ENCODE measurements at places on chromosomes 11 and 22.

GRCh38 chr11:117613521-117613920 lies 183.5 kb downstream of the DSCAML1 start:
- no peak for DNase-seq

DNA sequence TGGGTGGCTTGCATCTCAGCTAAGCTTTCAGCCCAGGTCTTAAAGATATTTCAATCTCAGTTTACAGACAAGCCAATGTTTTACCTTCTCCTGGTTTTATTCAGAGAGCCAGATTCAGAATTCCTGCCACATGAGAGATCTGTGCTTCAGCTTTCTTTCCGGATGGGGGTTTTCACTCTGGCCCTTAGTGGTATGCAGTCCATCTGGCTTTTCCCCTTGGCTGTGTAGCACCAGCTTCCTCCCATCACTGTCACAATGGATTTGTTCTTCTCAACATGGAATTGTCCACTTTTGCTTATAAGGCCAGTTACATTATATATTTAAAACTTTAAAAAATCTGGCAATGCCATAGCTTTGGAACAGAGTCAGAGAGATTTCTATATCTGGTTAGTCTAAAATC lies 303.9 kb downstream of the ETS1 start:
- DNase-seq: no peak

GRCh38 chr11:76666408-76666807 lies 4.1 kb downstream of the LRRC32 start:
- DNase-seq: no peak

GRCh38 chr22:30868663-30869385 lies 99.8 kb downstream of the MORC2 start:
- no peak for DNase-seq

DNA sequence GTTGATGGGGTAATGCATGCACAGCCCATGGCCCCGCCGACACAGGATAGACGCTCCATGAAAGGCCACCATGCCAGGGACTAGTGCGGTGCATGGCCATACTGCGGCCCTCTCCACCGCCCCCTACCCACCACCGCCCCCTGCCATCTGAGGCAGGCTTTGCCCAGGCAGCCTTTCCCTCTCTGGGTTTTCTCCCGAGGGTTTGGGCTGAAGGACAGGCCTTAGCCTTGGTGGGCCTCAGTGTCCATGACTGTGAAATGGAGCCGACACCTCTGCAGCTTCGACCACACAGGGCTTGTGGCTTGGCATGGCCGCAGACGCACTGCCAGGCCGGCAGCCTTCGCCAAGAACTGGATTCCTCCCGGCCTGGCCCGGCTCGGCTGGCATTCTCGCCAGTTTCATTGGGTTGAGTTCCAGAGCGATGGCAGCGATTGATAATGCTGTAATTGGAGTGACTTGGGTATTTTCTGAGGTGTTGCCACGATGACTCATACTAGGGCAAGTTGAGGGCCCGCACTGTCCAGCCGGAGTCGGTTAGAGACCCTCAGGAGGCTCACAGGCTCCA lies 111.3 kb downstream of the WNT7B start:
- no peak for DNase-seq

DNA sequence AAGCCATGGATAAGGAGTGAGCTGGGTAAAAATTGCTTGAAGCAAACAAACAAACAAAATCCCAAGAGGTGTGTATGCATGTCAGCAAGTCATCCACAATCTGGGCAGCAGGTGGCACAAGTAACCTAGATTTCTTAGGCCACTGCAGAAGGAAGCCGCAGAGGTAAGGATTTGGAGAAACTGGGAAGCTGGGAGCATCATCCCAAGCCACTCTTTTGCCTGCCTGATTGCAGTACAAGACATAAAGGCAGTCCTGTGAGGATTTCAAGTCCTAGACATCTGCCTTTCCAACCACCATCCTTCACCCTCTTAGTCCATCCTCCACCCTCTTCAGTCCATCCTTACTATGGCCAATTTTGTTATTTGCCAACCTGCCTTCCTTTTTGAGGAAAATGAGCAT lies 67.2 kb upstream of the BMAL1 start:
- DNase-seq: peak; percentile 49

DNA sequence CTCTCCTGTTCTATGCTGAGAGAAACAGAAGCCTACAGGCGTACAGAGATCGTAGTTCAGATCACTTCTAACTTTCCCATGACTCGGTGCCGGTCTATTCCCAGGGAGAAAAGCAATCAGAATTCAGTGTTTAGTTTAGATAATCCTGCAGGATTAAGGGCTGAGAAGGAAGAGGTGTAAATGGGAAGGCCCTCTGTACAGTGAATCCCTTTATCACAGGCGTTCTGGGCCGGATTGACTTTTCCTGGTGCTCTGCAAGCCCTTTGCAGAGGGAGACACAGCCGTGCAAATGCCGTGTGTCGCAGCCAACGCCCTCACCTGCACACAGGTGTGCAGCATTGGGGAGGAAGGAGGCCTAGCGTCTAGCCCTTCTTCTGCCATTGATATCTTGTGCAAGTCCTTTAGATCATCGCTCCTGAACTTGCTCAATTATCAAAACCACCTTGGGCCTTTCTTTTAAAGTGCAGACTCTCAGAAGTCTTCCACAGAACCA lies 90.6 kb downstream of the DSCAML1 start:
- DNase-seq: no peak

GRCh38 chr11:80420374-80420773 lies 979.5 kb upstream of the TENM4 start:
- no peak for DNase-seq

GRCh38 chr11:95816037-95816436 lies 25.7 kb downstream of the CEP57 start:
- DNase-seq: no peak

DNA sequence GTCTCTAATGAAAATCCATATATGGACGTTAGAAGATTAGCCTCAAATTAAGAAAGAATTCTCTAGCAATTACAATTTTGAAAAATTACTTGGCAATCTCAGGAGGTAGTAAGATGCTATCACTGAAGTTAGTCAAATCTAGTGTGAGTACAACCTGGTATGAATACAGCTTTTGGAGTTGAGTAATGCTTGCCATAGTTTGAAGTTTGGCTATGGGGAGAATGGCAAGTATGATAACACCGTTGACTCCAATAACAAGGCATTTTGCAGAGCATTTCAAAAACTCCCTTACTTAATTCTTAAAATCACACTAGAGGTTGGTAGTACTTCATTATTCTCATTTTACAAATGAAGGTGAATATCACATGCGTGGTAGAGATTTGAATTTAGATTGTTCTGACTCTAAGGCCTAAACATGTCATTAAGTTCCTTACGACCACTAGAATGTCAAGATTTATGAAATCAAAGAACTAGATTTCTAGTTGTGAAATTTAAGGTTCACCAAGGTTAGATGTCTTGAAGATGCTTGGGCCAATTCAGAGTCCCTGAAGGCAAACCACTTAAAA lies 355.4 kb downstream of the ETS1 start:
- no peak for DNase-seq

DNA sequence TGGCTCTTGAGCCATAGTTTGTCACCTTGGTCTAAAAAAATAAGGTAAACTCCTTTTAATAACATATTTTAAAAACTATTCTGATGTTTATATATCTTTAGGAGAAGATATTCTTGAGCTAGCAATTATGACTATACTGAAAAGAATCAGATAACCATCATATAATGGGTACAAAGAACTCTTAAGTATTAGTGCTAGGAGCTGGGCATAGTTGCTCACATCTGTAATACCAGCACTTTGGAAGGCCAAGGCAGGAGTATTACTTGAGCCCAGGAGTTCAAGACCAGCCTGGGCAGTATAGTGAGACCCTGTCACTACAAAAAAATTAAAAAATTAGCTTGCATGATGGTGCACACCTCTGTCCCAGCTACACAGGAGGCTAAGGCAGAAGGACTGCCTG lies 54.0 kb upstream of the B3GNT6 start:
- DNase-seq: no peak

- no peak for DNase-seq
Measured at GRCh38 chr11:47378010-47378835, at the start of gene SPI1. SPI1 (minus strand) TSS chr11:47378547; CDS start chr11:47378353, 194 bp downstream.

GRCh38 chr11:75498556-75499255 lies 27.0 kb downstream of the GDPD5 start:
- DNase-seq: no peak

GRCh38 chr11:18669219-18669596 lies 29.4 kb upstream of the TMEM86A start:
- DNase-seq: no peak

GRCh38 chr11:113849713-113850112 lies 25.7 kb downstream of the USP28 start:
- DNase-seq: no peak

GRCh38 chr11:495537-495931 lies 11.5 kb downstream of the RNH1 start:
- DNase-seq: no peak

GRCh38 chr11:70680781-70681281 lies 282.5 kb downstream of the CTTN start:
- no peak for DNase-seq

GRCh38 chr22:42022162-42022847 lies 23.7 kb downstream of the WBP2NL start:
- no peak for DNase-seq

DNA sequence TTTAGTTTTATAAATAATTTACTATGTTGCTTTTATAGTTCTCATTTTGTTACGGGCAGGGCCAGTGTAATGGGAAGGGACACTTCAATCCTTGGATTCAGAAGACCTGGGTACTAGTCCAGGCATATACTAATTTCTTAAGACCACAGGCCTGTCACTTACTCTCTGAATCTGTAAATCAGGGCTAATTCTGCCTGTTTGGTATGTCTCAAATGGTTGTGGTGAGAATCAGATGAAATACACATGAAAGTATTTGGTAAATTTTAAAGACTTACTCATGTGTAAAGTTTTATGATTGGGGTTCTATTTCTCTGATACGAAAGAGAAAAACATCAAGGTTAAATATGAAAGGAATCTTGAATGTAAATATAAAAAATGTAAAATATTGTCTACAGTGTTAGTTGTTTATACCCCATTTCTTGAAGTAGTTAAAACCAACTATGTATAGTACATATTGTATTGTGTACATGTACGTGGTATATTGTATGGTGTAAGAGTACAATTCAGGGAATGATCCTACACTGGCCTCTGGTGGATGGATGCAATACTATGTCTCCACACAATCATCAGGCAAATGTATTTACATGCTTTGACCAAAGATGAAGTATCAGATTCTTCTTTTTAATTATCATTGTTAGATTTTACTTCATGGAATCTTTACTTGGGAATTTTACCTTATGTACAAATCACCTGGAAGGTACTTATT lies 24.5 kb upstream of the RAG2 start:
- DNase-seq: peak; percentile 15

GRCh38 chr11:93444617-93445073 lies 98.5 kb downstream of the SMCO4 start:
- no peak for DNase-seq

GRCh38 chr11:3021125-3021524 lies 29.0 kb upstream of the NAP1L4 start:
- DNase-seq: no peak

DNA sequence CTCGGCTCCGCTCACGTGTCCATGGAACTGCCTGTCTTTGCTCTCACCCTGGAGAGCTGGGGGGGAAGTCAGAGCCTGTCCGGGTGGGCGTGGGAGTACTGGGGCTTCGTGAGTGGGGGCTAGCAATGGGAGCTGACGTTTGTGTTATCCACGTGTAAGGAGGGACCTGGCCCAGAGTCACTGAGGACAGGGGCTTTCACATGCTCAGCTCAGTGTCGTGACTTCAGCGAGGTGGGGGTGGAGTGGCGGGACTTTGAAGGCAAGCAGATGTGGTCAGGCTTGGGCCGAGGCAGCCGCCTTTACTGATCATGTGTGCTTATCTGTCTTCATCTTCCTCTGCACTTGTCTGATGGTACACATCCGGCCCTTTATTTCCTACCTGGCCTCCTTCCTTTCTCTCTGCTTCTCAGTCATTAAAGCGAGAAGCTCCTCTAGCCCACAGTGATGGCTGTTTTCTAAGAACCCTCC lies 113.1 kb upstream of the NNMT start:
- no peak for DNase-seq

DNA sequence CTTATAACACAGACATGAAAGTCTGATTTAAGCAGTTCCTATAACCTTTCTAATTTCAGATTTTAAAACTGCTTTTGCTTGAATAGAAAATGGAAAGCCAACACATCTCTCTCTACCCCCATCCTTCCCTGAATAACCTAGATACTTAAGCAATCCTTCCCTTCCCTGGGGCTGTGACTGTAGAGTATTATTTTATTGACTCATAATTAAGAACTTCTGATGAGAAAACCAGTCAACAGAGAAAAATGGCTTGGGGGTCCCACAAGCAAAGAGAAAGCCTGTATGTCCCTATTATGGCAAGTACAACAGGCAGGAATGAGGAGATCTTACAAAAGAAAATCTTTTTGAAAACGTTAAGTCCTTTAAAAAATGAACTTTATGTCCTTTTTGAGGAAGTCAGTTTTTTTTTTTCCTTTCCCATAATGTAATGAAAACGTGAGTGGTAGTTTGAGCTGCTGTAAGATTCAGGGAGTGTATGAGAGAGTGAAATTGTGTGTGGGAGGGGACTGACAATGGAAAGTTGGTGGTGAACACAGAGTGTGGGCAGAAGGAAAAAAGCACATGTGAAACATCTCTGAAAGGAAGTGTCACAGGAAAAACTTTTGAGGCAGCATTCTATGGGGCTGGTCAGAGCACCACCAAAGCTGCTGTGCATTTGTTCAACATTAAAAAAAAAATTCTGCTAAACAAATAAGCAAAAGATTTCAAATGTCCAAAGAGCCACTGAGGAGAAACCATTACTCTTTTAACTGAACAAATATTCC lies 154.6 kb downstream of the MAML2 start:
- DNase-seq: peak; percentile 51

DNA sequence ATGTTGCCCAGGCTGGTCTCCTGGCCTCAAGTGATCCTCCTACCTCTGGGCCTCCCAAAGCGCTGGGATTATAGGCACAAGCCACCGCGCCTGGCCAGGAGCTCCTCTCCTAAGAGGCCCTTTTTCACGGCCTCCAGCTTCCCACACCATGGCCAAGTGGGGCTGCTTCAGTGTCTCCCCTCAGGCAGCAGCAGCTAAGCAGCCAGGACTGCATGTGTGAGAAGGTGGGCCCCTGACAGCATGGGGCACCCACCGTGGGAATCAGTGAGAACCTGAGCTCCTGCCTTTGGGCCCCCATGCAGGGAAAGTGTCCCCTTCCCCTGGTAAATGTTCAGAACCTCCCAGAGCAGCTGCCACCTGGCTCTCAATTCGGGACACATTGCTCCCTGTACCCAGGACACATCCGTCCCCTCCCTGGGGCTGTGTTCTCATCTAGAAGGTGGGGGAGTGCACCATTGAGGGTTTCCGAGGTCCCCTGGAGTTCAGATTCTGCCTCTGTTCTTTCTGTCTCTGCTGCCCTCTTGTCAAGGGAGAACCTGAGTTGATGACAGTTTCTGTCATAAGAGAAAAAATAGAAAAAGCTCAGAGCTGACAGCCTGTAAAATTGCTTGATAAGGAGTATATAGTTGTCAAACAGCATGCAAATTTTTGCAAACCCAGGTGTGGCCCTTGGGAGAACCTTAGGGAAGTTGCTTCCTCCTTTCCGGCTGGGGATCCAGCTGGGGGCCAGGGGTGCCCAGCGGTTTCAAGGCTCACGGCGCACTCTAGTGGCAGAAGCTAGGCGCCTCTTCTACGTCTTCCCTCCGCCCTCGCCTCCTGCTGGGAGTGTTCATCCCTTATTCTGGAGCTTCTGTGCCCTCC lies 29.7 kb downstream of the FAM83F start:
- DNase-seq: peak; percentile 17

GRCh38 chr22:48794906-48795305 lies 1032.8 kb downstream of the BRD1 start:
- DNase-seq: no peak
